Activated gamma-delta T cell treated with anti-CD3 and anti-CD28 coated beads, Interleukin-2, amount 50 U/mL, for 16 hours (primary cell): ENCODE measurements at places on chromosomes 12 and 14.

GRCh38 chr12:124904306-124905098, 9.9 kb downstream of the UBC start:
- DNase-seq, result no peak

DNA sequence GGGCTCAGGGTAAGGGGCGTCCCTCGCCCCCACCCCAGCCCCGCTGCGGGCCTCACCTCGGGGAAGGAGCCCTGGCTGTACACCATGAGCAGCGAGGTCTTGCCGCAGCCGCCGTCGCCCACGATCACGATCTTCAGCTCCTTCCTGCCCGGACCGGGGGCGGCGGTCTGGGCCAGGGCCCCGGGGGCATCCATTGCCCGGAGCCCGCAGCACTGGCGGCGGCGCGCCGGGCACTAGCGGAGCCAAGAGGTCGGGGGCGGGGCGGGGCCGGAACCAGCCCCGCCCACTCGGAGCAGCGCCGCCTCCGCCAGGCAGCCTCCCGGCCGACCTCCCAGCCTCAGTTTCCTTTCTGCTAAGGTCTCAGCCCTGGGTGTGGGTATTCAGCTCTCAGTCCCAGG, at the start of gene RHOF:
RHOF (minus strand) TSS at position 249 of the 398 bp plus-strand sequence; CDS start at position 194, 55 bp downstream.
- DNase-seq, result no peak

- DNase-seq, result no peak
Observed at GRCh38 chr14:57480051-57480450, 13.6 kb downstream of the CCDC198 start.

GRCh38 chr14:20734430-20734806, 11.3 kb upstream of the EDDM3A start:
- DNase-seq, result no peak

DNA sequence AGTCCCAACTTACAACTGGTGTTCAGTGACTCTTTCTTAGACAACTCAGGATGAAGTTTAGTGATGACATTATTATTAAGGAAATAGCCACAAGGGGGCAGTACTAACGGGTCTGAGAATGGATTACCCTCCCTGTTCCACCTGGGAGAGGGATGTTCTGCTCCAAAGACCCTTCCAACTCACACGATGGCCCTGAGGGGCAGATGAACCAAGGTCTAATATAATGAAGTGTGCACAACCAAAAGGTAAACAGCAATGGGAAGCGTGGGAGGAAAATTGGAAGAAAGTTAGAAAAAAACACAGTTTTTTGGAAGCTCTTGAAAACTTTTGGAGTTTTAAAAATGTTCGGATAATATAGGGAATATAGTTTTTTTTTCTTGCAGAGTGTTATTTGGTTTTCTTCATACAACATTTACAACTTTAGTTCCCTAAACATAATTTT, 24.0 kb downstream of the FGF6 start:
- DNase-seq, result no peak

GRCh38 chr14:52443506-52443905, 108.8 kb downstream of the TXNDC16 start:
- DNase-seq, result no peak

DNA sequence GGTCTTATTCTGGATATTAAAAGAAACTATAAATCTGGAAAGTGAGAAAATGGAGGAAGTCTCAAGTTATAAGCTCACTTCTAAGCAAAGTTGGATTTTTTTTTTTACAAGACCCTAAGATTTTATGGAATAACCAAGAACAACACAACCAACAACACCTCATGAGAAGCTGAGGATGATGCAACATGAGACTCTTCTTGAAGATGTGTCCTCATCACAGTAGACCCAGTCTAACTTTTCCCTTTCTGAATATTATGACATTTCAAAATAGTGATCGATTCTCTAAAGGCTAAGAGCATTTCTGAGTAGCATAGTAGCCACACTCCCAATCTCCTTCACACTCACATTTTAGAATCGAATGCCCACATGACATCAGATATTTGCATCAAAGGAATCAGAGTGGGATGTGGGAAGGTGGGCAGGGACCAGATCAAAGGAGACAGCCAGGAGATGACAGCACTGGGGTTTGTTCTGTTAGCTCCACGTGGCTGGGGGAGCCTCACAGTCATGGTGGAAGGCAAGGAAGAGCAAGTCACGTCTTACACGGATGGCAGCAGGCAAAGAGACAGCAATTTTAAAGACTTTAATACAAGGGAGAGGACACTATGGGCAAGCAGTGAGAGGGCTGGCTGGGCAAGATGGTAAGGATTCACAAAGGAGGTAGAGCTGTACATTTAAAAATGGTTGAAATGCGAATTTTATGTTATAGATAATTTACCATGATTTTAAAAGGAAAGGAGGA, 90.7 kb upstream of the MYL2 start:
- DNase-seq, result no peak

DNA sequence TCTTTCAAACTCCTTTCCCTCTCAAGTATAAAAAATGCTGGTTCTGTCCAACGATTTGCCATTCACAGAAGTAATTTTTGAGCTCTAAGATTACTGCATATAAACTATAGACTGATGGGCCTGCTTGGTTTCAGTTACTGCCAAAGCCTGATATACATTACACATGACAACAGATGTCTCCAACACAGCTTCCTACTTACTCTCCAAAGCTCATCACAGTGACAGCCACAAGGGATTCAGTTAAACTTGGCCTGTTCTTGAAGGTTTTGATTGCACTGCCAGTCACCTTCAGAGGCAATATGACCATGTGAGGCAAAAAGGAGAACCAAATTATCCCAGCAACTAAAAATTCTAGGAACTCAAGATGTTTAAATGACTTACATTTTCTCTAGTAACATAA, 30.1 kb downstream of the STXBP6 start:
- DNase-seq, result no peak

DNA sequence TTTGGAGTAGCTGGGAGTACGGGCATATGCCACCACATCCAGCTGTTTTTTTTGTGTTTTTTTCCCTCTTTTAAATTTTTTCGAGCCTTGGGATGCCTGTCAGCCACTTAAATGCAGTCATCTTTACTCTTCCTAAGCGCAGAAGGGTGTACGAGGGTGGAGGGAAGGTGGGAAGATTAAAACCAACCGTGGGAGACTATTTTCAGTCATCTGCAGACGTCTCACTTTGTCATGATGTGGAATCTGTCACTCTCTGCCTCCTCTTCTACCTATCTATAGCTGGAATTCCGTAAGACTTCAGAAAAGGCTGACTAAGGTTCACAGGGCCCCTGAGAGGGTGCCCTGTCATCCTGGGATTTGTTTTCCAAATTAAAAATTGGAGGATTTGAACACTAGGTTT, 105.3 kb downstream of the SAMD4A start:
- no peak for DNase-seq

GRCh38 chr12:125287155-125287847, 222.1 kb downstream of the AACS start:
- no peak for DNase-seq

- no peak for DNase-seq
Observed at GRCh38 chr14:69090187-69090789, 62.6 kb downstream of the DCAF5 start.

DNA sequence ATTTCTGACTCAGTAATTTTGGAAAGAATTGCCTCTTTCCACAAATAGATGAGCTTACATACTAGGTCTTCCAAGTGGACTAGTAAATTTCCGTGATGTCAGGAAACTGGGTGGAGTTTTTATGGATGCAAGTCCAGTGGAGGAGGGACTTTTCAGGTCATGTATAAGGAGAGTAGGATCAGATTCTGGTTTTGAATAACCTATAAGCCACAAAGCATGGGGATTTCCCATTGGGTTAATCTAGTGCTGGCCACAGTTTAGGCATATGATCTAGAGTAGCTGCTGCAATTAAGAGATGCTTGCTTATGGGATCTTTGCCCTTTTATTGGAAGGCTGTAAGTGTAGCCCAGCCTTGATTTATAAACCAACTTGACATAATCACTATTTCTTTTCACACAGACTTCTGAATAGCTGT, 33.8 kb downstream of the STK38L start:
- no peak for DNase-seq

DNA sequence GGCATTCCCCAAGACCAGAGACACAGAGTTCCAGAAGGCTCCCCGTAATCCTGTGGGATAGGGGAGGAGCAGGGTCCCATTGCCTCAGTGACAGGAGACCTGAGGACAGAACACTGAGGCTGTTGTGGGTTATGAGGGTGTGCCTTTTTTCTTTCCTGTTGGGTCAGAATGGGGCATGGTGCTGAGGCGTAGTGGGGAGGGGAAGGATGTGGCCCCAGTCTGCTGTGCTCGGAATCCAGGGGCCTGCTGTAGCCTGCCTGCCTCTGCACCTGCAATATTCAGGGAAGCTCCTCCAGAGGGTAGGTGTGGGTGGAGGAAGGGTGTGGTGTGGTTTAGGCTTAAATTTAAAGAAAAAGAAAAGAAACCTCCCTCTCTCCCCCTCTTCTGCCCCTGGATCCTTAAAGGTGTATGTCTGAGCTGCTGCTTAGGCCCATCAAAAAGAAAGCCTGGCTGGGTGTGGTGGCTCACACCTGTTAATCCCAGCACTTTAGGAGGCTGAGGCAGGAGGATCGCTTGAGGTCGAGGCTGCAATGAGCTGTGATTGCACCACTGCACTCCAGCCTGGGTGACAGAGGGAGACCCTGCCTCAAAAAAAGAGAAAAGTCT, 18.7 kb downstream of the PLEKHG3 start:
- DNase-seq, result no peak

- no peak for DNase-seq
Observed at GRCh38 chr14:71473843-71474242, 458.4 kb upstream of the RGS6 start.

- DNase-seq, result no peak
Observed at GRCh38 chr12:3228552-3228951, 151.4 kb downstream of the TSPAN9 start.

- DNase-seq, result no peak
Observed at GRCh38 chr12:68304626-68305025, 27.5 kb downstream of the MDM1 start.

GRCh38 chr14:21070083-21070609, at the start of gene ARHGEF40:
TSS of gene ARHGEF40 (plus strand) at chr14:21070304. CDS start at chr14:21070397, 93 bp downstream.
- DNase-seq, result no peak

- no peak for DNase-seq
Observed at GRCh38 chr14:95518045-95518751, 1.7 kb upstream of the SYNE3 start.

- no peak for DNase-seq
Observed at GRCh38 chr12:132413931-132414588, 75.9 kb upstream of the FBRSL1 start.

DNA sequence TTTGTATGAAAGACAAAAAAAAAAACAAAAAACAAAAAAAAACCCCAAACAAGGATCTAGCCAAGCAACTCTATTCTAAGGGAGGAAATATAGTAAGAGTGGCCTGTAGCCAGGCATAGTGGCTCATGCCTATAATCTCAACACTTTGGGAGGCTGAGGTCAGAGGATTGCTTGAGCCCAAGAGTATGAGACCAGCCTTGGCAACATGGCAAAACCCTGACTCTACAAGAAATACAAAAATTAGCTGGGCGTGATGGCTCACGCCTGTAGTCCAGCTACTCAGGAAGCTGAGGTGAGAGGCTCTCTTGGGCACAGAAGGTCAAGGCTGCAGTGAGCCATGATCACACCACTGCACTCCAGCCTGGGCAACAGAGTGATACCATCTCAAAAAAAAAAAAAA, 47.9 kb downstream of the TMEM117 start:
- no peak for DNase-seq

DNA sequence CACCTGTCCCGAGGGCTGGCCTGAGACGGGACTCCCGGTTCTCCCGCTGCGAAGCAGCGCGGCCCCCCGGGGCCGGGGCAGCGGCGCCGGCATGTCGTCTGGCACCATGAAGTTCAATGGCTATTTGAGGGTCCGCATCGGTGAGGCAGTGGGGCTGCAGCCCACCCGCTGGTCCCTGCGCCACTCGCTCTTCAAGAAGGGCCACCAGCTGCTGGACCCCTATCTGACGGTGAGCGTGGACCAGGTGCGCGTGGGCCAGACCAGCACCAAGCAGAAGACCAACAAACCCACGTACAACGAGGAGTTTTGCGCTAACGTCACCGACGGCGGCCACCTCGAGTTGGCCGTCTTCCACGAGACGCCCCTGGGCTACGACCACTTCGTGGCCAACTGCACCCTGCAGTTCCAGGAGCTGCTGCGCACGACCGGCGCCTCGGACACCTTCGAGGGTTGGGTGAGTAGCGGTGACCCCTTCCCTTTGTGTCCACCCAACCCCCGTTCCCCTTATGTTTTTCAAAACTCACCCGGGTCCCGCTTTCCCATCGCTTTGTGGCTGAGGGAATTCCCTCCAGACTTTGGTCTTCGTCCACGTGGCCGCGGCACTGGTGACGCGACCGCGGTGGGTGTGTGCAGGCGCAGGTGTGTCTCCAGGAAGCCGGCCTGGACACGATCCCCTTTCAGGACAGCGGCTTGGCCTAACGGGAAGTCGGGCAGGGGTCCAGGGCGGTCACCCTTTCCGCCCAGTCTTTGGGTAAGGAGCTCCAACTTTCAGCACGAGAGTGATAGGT, 826 bp downstream of the PRKCH start:
- DNase-seq, result no peak

DNA sequence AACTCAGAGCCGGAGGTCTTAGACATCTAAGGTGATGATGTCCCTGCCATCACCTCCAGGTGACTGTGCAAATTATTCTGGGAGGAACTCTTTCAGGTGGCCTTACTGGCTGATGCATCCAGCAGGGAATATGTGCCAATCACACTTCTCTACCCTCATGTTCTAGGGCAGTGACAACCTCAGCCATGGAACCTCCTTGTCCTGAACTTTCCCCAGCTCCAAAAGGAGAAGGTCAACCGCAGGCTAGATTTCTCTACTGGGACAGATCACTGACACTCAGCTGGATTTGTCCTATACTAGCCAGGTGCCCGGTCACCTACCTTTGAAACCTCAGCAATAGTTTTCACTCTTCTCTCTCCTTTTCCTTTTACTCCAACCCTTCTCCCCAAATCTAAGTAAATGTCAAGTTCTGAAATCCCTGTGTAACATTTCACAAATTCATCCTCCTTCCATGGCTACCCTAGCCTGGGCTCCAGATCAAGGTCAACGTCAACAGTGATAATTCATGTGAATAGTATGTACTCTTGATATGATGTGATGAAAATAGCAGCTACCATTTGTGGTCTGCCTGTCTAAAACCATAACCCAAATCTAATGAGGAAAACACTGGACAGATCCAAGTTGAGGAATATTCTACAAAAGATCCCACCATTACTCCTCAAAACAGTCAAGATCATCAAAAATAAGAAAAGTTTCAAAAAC, 115.0 kb upstream of the EGLN3 start:
- DNase-seq, result no peak

DNA sequence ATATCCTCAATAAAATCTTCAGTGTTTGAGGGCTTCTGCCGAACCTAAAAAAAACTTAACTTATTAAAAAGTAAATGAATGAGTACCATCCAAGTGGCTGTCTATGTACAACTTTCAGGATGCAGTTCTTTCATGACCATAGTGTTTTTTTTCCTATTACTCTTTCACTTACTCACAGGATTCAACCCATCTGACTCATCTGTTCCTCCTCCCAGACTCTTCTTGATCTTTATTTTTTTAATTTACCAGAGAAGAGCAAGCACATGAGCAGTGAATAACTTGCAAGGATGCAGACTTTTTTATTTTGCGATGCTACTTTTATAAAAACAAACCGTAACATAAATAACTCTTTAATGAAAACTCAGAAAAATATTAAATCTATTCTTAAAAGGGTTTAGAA, 24.5 kb downstream of the RECQL start:
- no peak for DNase-seq

- DNase-seq, result no peak
Observed at GRCh38 chr14:44712024-44712815, 205.1 kb upstream of the FSCB start.

GRCh38 chr12:57242691-57243454, 8.1 kb downstream of the STAC3 start:
- peak; percentile 59 for DNase-seq

- no peak for DNase-seq
Observed at GRCh38 chr12:49664167-49664566, 40.8 kb downstream of the PRPF40B start.

- DNase-seq, result no peak
Observed at GRCh38 chr12:47964106-47964728, 821 bp downstream of the TMEM106C start.
